ENCODE measurements at places on chromosomes 2 and 18. TPM values are rescaled to one million over a fixed set of nuclear protein-coding genes. Genes with fewer than 3 reads are reported as not detected.

DNA sequence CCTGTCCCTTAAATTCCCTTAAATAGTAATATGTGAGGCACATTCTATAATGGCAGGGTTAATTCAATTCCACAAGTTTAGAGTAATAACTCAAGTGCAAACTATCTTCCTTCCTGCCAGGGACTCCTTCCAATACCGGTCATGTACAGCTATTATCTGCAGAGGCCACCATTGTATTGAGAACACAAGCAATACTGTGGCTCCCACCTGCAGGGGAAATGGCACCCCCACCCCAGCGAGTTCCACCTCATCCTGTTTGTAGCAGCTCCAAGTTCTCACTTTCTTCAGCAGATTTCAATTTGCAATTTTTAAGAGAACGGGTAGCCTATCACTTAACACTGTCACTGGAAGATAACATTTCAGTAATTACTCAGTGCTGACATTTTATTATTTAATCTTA lies 172.1 kb upstream of the PID1 start:
- DNase-seq = no peak

DNA sequence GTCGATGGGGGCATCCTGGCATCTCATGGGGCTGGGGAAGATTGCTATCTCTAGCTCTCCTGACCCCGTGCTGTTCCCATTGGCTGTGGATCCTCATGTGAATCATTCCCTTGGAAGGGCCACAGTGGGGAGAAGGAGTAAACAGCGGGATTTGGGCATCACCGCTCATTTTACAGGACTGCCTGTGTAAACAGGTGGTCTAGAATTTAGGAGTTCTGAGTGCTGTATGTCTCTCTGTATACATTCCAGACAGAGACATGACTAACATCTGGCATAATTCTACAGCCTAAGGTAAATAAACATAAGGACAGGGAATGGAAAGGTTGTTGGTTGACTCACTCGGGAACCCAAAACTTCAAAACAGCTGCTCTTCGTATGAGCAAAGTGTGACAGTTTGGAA lies 92.7 kb downstream of the COPS8 start:
- DNase-seq = peak; percentile 94

DNA sequence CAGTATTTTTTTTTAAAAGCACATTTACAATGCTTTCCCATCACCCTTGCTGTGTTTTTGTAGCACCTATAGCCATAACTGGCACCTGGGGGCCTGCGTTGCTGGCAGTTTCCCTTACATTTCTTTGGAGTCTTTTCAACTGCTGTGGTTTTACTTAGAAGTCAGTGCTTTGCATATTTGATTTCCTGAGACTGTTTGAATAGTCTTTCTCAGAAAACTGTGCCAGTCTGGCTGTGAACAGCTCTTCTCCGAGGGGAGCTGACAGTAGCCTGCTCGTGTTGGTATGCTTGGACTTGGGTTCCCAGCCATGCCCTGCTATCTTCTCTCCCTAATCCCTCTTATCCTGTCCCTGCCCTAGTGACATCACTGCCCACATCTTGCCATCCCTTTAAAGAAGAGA lies 81.5 kb downstream of the DPP4 start:
- peak; percentile 12 for DNase-seq

The RNF125 gene
- 1.9 TPM for total RNA-seq

The ODC1 gene
- total RNA-seq = 85.3 TPM

GRCh38 chr18:9321736-9322135 lies 12.8 kb upstream of the TWSG1 start:
- no peak for DNase-seq

DNA sequence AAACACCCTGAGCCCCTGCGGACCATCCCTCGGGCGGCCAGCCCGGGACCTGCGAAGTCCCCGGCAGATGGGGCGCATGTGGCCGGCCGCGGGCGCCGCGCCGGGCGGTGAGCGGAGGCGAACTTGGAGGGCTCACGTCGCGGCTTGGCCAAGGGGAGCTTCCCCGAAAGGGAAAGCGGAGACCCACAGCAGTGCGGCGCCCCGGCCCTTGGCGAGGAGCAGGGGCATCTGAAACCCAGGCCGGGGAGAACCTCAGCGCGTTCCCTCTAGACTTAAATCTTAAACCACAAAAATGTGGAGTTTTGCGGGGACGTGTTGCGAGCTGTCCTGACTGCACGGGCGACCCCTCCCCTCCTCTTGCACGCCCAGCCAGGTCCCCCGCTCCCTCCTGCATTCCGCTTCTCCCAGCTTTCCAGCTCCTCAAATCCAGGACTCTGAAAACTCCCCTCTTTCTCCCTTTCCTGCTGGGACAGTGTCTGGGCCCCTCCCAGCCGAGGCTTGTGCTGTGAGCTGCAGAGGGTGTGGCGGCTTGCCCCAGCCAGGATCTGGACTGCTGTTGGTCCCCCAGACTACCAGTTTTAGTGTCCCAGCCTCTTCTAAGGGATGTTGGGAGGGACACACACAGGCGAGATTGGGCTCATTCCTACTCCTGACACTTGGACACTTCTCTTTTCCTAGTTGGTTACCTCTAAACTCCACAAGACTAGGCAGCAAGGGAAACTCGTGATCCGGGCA lies 1.3 kb downstream of the FMNL2 start:
- peak; percentile 32 for DNase-seq

The LRATD1 gene
- total RNA-seq = 28.3 TPM

The ATP6V1C2 gene
- 0.14 TPM for total RNA-seq

The RNF152 gene
- 73.9 TPM for total RNA-seq
